Tongue (tissue), 3 donors: ENCODE measurements at places on chromosomes 13 and 19.

- peak; percentile 64 for DNase-seq
Measured at GRCh38 chr13:73835138-73835721, 299.0 kb downstream of the KLF12 start.

- DNase-seq: no peak
Measured at GRCh38 chr19:19306191-19306590, 14.1 kb downstream of the SUGP1 start.

DNA sequence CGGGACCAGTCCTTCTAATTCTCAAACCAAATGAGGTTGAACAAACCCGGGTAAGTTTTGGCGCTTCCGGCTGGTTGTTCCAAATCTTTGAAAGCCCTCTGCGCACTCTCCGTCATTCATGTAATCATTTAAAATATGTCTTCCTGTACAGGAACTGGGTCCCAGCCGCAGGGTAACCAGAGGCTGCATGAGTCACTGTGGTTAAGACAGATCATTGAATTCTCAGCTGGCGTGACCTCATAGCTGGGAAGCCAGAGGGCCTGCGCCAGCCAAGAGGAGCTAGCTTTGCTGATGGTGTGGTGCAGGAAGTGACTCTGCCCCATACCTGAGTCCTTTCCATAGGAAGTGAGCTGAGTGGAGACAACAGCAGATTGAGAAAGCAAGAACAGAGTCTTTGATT, 135.2 kb downstream of the TSHZ3 start:
- DNase-seq: peak; percentile 62

DNA sequence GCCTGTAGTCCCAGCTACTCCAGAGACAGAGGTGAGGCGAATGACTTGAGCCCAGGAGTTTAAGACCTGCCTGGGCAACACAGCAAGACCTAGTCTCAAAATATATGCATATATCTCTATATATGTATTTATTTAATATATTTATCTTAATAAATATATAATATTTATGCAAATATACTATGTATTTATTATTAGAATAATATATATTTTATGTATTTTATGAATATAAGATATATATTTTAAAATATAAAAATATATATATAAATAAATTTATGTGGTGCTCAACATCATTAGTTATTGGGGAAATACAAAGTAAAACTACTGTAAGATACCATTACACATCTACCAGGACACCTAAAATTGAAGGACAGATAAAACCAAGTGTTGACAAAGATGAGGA, 58.1 kb upstream of the IPO5 start:
- DNase-seq: no peak

GRCh38 chr19:35150445-35150844, 4.1 kb upstream of the FXYD5 start:
- DNase-seq: no peak

GRCh38 chr19:45764475-45764874, 4.6 kb downstream of the SIX5 start:
- DNase-seq: no peak

DNA sequence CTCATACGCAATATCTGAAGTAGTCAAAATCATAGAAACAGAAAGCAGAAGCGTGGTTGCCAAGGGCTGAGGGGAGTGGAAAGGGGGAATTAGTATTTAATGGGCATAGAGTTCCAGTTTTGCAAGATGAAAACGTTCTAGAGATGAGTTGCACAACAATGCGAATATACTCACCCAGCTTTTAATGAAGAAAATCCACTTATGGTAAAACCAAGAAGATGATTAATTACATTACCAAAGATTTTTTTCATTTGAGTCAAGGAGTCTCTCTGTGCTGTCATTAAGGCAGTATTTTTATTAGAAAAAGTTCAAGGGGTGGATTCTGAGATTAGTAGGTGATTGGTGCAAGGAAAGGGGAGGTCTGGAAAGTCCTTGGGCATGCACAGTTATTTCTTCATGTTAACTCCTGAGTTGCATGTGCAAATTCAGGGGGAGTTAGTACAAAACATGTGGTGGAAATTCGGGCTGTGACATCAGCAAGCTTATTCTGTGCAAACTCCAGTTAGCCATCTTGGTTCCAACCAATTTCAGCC, 6.9 kb upstream of the CBY2 start:
- DNase-seq: no peak

- no peak for DNase-seq
Measured at GRCh38 chr19:33717878-33718277, 78.8 kb upstream of the KCTD15 start.

DNA sequence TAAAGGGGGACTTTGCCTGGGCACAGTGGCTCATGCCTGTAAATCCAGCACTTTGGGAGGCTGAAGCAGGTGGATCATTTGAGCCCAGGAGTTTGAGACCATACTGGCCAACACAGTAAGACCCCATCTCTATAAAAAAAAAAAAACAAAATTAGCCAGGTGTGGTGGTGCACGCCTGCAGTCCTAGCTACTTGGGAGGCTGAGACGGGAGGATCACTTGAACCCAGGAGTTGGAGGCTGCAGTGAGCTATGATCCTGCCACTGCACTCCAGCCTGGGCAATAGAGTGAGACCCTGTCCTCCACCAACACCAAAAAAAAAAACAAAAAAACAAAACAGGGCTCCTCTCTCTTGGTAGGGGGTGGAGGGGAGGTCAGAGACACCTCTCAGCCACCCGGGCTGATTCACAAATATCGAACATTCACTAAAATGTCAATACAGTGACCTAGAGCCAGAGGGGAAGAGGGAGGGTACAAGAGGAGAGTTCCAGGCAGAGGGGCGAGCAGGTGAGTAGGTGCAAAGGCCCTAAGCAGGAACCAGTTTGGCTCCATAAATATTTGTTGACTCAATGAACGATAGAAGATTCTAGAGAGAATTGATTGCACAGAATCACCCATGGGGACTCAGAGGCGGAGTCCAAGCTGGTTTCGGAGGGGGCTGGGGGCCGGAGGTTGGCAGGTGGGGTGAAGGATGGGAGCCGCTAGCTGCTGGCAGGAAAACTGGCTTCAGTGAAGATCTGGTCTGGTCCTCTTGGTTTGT, 1.0 kb upstream of the CREB3L3 start:
- DNase-seq: no peak

DNA sequence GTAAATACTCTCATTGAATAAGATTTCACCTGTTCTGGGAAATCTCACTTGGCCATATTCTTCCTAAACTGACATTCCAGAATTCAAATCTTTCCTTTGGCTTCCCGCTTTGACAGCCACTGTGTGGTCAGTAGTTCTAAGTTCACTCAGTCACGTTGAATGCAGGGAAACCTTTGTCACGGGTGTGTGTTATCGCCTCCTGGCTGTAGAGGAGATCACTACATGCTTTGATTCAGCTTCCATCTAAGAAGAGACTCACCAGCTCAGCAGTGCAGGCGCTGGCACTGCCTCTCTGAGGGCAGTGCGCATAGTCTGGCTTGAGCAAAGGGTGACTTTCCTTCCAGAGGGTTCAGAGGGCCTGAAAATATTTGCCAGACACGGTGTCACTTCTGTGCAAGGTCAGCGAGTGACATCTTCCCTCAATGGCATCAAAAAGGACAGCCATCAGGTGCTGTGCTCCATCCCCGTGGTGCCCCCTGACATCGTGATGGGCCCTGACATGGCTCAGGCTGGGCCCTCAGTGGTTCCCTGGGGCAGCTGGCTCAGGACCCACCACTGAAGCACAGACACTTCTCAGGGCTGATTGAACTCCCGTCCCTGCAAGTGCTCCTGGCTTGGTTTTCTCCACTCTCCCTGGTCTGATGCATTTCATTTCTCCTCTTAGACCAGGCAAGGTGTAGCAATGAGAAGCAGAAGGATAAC, 635.4 kb upstream of the ARGLU1 start:
- no peak for DNase-seq

DNA sequence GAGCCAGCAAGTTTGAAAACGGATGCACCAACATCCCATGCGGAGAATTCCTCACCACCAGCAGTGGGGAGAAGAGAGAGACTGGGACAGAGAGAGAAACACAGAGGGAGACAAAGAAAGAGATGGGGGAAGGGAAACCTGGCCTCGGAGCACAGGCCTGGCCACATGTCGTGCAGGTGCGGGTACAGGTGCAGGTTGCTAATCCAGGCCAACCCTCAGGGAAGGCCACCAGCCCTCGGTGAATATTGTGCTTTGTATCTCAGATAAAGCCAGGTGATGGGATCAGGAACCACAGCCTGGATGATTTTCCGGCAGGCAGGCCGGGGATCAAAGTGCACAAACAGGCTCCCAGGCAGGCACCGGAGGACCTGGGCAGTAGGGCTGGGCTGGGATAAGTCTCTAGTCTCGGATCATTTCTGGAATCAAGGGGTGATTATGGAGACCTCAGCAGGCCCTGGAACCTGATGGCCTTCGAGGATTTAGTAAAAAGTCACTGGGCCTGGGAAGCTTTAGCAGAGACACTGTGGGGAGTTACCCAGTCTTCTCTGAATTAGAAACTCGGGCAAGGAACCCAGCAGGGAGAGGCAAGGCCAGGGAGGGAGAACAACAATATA, 3.7 kb downstream of the GAS6 start:
- no peak for DNase-seq

GRCh38 chr13:63085851-63086250, 1670.2 kb upstream of the PCDH20 start:
- no peak for DNase-seq

- peak; percentile 88 for DNase-seq
Measured at GRCh38 chr13:51286135-51287002, 53.1 kb upstream of the SERPINE3 start.

GRCh38 chr13:114112826-114113322, 19.5 kb downstream of the RASA3 start:
- DNase-seq: peak; percentile 65

- no peak for DNase-seq
Measured at GRCh38 chr13:79034341-79034740, 371.7 kb downstream of the RBM26 start.

DNA sequence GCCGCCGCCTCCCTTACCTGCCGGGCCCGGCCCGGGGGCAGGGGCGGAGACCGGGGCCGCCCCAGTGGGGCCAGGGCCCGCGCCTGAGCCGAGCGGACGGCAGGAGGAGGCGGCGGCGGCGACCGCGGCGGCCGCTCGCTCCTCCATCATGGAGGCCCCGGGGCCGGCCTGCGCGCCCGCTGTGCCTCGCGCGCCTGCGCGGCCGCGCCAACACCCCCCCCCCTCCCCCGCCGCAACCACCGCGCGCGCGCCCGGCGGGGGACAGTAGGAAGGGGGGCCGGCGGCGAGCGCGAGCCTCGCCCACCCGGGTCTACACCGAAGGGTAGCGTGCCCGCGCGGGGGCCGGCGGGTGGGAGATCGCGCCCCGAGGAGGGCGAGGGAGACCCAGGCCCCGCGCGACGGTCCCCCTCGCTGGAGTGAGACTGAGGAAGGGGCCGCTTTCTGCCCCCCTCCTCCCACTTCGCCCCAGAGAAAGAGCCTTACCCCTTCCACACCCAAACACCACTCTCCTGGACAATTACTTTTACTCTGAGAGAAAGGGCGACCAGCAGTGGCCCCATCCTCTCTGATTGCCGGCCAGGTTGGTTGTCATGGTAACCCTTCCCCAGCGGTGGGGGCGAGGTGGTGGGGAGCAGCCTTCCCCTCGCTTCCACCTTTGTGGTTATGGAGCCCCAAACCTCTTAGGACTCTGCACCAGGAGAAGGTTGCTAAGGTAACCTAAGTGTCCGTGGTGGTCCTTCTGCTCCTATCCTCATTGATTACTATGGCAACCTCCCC, at the start of gene STRN4:
Gene STRN4, minus strand, starts transcription at position 170 of the 777 bp plus-strand sequence. Its CDS starts 20 bp downstream, at position 150.
- peak; percentile 84 for DNase-seq

DNA sequence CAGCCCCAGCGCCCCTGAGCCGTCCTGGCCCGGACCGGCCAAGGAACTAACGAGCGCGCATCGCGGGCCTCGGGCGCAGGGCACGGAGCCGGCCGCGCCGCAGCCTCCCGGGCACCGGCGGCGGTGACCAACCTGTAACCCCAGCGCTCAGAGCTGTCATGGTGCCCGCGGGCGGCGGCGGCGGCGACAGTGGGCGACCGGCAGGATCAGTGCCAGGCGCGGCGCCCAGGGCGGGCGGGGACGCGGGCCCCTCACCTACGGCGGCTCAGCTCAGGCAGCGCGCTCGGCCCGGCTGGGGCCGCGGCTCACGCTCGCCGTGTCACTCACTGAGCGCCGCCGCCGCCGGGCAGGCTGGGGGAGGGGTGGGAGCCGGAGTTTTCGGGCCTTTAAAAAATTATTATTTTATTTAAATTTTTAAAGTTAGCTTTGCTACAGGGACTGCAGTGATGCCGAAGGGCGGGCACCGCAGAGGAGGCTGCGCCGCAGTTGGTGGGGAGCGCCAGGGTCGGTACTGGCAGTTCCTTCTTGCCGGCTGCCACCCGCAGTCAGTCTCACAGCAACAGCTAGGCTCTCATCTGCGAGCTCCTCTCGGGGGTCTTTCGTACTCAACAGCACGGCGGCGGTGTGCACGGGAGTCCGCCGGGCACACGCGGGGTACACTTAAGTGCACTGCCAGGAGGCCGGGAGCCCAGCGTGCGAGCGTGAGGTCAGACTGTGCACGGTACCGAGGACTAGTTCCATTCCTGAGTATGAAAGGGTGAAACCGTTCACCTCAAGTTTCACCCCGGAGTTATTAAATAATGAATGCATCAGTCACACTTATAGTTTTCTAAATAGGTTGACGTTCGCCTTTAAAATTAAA, at the start of gene NALCN:
Gene NALCN, minus strand, starts transcription at position 328 of the 862 bp plus-strand sequence. CDS start 17,382 bp downstream, outside the sequence.
- DNase-seq: peak; percentile 28

DNA sequence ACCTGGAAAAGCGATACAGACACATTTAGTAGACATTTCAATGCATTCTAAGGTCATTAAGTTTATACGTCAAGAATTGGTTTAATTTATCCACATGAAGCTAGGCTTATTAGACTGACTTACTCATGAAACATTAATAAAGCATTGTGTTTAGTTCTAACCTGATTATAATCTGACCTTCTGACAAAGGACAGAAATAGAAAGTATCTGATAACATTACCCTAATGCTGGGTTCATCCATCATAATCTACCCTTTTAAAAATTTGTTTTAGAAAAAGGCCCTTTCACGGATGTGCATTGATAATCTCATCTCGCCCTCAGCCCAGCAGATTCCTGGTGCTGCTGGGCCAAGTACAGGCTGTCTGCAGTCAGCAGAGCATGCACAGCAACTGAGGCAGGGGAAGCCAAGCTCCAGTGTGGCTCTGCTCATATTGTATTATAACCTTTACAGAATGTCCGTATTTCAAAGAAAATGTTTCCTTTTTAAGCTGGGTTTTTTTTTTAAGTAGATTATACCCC, 142.1 kb upstream of the MAB21L1 start:
- no peak for DNase-seq

DNA sequence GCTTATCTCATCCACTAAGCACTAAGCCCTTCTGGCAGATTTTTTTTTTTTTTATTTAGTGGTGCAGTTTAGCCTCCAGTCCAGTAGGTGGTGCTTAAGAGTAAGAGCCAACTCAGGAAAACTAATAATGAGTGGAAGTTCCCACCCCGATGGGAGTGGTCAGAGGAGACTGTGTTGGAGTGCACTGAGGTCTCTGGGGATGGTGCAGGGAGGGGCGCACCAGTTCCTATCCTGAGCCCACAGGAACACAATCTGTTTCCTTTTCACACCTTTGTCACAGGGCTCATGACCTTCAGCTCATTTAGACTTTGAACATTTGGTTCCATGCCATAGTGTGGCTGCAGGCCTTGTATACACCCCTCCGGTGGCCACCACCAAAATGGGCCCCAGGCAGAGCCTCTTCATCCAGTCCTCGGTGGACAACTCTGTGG, 367.4 kb downstream of the SPRY2 start:
- no peak for DNase-seq

GRCh38 chr19:1807695-1808394, 4.2 kb downstream of the ATP8B3 start:
- no peak for DNase-seq
